ENCODE measurements at places on chromosomes 5 and 9.
A peak's percentile ranks its signal among the peaks of the same experiment; 100 is the strongest.

DNA sequence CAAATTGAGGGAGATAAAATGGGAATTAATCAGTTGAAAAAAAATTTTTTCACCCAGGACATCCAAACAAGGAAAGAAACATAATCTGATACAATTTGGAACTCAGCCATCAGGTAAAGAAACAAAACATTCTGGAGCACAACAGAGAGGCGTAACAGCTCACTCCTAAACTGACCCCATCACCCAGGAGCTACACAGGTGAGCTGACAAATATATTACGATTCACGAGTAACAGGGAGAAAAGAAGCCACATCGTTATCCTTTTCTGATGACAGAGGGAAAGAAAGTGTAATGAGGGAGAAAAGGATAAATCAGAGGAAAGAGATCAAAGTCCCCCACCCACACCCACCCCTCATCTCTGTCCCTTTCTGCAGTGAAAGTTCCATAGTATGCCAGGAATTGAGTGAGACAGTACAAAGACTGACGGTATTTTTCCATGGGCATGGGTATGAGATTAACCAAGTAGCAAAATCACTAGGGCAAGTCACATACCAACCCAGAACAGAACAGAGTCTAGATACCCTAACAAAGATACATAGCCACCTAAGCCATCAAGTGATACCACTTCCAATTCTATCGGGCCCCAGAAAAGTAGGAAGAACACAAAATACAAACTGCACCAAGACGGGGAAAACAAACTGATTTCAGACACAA, 45.4 kb downstream of the TMEM245 start:
- DNase-seq, result no peak

GRCh38 chr5:10479154-10479721, 37.6 kb downstream of the ROPN1L start:
- DNase-seq, result no peak

GRCh38 chr5:92613546-92613945, 967.5 kb downstream of the NR2F1-AS1 start:
- DNase-seq, result no peak

DNA sequence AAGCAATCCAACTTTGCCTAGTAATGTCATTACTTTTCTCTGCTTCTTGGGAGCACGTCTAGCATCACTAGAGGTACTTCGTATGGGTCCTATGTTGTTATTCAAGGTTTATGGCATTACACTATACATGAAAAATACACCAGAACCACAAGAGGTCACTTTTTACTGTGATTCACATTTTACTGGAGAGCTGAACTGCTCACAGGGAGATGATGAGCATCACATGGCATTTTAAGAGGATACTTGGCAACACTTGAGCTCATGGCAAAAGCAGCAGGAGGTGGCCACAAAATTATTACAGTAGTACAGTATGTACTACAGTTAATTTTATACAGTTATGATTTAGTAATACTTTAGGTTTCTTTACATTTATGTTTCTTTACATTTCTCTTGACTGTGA, 223.4 kb downstream of the PARP8 start:
- no peak for DNase-seq

DNA sequence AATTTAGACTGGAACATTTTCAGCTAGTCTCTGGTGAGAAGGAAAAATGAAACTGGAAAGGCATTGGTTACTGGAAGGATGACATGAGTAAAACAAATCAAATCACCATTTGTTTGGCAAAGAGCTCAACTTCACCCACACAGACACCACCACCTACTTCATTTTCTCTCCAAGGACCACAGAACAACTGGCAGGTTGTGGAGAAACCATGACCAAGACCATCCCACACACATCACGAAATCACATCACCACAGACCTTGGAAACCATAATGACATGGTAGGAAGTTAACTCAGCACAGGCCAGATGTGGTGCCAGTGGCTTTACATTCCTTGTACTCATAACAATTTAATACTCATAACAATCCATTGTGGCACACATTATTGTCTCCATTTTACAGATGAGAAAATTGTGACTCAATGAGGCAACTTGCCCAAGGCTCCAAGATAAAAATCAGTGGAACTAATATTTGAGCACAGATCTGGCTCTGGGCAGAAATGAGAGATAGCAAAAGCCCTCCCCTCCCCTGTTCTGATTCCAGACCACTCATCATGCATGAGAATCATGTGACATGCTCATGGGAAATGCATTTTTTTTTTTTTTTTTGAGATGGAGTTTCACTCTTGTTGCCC, 7.5 kb downstream of the OR1K1 start:
- no peak for DNase-seq

GRCh38 chr9:91391818-91392217, 30.1 kb upstream of the AUH start:
- no peak for DNase-seq

DNA sequence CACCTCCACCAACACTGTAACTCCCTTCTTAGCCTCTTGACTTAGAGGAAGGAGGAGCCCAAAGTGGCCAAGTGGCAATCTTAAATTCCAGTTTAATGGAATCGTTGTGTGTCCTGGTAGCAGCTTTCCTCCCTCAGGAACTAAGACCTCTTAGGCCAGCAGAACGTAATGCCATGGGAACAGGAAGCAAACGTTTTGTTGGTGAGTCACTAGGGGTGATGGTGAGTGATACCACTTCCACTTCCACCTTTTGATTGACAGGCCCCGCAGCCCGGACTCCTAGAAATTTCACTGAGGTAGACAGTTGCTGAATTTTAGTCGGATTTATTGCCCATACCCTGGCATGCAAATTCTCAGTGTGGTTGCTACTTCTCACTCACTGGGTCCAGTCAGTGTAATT, 94.2 kb upstream of the FBN2 start:
- no peak for DNase-seq

GRCh38 chr5:77168879-77169244, 41.6 kb upstream of the PDE8B start:
- DNase-seq, result no peak

GRCh38 chr9:15426019-15426418, 3.3 kb downstream of the SNAPC3 start:
- no peak for DNase-seq

DNA sequence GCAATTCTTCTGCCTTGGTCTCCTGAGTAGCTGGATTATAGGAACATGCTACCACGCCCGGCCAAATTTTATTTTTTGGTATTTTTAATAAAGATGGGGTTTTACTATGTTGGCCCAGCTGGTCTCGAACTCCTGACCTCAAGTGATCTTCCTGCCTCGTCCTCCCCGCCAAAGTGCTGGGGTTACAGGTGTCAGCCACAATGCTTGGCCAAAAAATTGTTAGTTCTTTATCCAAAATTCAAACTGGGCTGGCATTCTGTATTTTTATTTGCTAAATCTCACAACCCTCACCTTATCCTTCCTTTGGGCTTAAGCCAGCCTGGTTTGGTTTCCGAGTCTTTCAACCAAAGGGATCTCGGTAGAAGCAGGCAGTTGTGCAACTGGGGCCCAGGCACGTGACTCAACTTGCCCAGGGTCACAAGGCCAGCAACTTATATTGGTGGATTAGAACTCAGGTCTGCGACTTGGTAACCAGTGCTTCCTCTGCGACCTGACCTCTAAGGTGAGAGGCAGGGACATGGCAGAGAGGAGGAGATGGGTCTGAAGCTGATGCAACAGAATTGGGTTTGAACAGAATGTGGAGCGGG, 26.5 kb upstream of the BOD1 start:
- no peak for DNase-seq

DNA sequence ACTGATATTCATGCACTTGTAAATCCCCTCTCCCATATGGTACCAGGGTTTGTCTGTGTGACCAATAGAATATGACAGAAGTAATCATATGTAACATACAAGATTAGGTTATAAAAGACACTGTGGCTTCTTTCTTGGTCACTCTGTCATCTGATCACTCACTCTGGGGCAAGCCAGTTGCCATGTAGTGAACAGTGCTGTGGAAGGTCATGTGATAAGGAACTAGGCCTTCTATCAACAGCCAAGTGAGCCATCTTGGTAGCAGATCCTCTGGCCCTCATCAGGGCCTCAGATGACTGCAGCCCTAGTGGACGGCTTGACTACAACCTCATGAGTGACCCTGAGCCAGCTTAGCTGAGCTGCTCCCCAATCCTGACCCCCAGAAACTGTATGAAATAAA, 30.0 kb upstream of the MATR3 start:
- DNase-seq, result no peak

DNA sequence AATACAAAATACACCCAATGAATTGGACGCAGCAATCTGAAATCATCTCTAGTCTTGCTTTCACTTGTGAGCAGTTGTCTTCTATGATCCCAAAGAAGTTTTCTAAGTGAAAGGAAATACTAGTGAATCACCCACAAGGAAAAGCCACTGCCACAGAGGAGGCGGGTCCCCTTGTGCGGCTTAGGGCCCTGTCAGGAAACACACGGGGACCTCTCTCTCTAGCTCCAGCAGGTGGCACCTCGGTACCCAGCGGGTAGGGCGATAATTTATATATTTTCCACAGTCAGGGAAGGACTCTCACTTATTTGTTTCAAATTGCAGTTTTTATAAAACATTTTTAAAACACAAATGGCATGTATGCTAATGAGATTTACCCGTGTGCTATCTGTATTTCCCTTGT, 417.1 kb downstream of the KDM4C start:
- DNase-seq, result no peak

- DNase-seq, result no peak
These were observed 3.2 kb upstream of the TNC start for GRCh38 chr9:115121181-115121580.

DNA sequence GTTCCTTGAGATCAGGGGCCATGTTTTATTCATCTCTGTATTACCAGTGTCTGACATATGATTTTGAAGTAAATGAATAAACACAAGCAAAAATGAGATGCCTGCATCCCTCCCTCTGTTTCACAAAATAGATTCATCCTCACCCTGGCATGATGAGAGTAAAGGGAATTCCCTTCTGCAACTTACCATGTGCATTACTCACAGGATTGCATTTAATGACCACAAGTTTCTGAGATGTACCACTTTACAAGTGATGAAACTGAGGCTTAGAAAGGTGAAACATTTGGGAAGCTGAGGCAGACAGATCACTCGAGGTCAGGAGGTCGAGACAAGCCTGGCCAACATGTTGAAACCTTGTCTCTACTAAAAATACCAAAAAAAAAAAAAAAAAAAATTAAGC, 74.2 kb upstream of the TNFSF8 start:
- no peak for DNase-seq

DNA sequence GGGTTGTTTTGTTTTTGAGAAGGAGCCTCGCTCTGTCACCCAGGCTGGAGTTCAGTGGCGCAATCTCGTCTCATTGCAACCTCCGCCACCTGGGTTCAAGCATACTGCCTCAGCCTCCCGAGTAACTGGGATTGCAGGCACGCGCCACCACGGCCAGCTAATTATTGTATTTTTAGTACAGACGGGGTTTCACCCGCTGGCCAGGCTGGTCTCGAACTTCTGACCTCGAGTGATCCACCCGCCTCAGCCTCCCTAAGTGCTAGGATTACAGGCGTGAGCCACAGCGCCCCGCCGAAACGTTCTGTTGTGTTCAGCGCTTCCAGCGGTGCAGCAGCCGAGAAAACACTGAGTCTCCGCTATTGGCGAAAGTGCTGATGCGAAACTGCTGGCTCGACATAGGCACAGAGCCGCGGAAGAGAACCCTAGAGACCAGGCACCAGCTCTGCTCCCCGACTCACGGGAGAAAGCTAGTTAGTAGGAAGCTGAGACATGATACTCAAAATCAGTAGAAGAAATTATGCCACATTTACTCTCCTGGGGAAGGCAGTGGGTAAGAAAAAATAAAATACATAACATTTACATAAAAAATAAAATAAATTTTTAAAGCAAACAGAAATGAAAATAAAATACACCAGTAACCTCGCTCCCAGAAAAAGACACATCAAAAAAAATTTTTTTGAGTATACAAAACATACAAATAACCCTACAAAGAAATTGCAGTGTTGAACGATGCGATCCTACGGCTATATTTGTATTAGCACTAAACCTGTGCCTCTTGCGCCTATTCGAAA, 31.6 kb downstream of the ANXA2R start:
- DNase-seq, result peak; percentile 87

GRCh38 chr9:109225629-109226028, 58.6 kb upstream of the FRRS1L start:
- DNase-seq, result no peak

- DNase-seq, result peak; percentile 3
These were observed 833 bp downstream of the C5orf24 start for GRCh38 chr5:134846641-134846960.

DNA sequence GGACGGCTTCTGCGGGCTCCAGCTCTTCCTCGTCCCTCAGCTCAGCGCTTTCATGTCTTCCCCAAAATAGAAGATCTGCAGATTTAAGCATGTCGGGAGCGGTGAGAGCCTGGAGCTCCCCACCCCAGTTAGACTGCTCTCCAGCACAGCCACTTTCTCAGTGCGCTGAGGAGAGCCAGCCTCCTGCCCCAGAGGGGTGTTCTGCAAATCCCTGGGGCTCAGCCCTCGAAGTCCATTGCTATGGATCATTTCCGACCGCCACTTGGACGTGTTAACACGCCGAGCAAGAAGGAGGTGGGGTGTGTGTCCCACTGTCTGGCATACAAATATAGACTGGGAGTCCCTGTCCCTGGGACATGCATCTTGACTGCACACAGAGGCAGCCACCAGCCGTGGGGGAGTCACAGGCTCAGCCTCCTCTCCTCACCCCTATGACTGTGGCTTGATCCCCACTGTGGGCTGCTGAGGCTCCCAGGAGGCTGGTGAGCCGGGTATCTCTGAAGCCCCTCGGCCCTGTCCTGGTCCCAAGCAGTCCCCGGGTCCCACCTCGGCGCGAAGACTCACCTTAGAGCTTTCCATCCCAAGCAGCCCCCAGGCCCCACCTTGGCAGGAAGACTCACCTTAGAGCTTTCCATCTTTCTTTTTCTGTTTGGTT, 30.0 kb upstream of the RNF130 start:
- DNase-seq, result no peak

GRCh38 chr5:158637039-158637438, 462.7 kb downstream of the EBF1 start:
- DNase-seq, result no peak

DNA sequence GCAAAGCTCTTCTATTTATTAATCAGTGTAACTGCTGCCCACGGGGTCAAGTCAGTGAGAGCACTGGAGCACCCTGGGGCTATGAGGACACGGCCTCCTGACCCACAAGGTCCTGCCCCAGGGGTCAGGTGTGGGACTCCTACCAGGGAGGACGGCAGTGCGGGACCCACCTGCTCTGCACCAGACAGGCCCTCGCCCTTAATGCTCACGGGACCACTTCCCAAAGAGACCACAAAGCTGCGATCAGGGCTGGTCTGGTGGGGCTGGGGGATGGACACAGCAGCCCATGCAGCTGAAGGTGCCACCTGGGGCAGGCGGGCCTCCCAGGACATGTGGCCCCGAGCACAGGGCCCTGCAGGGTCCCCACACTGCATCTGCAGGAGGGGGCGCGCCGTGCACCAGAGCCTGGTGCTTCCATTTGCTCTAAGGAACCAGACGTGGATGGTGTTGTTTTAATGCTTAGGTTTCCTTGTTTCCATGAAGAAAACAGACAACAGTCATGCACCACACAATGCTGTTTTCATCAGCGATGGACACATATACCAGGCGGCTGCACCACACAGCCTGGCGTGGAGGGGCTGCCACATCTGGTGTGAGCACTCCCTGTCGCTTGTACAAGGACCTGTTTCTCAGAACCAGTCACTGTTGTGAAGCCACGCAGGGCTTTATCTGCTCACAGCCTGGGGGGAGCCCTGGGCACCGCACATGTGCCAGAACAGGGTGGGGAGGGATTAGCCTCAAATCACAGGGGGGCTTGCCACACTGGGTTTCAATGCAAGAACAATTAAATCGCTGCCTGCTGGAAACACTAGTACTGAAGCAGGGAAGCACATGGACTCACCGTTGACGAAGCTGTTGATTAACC, 22.6 kb downstream of the CLPTM1L start:
- DNase-seq, result no peak

GRCh38 chr9:126058591-126058990, 268.0 kb upstream of the MVB12B start:
- no peak for DNase-seq
